ENCODE measurements at places on chromosomes 5 and 9.

DNA sequence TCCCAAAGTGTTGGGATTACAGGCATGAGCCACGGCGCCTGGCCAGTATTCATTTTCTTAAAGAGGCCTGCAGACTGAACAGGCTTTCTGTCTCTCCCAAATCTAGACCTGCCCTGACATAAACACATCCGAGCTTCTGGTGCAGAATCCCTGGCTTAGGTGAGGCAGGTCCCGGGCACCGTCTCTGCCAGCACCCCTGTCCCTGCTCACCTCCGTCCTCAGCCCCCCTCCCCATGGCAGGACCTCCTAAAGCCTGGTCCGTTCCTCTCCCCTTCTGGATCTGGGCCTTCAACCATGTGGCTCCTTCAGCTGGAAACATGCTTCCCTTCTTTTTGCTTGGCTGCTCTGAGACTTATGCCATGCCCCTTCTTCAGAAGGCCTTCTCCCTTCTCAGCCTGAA, 22.7 kb upstream of the RXRA start:
- no peak for DNase-seq

DNA sequence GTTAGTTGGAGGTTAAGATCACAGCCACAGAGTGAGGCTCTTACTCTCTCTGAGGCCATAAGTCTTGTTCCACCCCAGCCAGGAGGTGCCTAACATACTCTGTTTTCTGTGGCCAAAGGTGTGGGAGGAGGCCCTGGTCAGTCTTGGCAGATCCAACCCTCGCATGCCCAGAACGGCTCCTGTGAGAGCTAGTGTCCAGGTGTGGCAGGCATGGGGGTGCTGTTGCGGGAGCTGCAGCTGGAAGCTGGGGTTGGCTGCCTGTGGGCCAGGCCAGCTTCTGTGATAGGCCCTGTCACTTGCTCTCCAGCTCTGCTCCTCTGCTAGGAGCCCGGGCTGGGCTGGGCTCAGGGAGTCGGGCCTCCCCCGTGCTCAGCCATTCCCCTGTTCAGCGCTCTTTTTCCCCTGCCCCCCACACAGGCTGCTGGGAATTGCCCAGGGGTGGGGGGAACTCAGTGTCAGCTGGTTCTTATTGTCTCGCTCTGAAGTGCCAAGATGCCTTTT, 31.6 kb downstream of the IER5L start:
- DNase-seq = no peak

DNA sequence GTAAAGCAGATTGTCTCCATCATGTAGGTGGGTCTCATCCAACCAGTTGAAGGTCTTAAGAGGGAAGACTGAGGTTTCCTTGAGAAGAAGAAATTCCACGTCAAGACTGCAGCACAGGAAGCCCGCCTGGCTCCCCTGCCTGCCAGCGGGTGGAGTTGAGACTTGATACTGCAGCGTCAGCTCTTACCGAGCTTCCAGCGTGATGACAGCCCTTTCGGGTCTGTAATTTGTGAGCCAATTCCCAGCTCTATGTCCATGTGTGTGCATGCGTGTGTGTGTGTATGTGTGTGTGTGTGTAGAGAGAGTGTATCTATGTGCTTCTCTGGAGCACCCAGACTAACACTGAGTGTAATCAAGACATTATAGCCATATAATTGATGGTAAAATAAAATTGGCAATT, 379.7 kb upstream of the IRX2 start:
- DNase-seq = no peak

DNA sequence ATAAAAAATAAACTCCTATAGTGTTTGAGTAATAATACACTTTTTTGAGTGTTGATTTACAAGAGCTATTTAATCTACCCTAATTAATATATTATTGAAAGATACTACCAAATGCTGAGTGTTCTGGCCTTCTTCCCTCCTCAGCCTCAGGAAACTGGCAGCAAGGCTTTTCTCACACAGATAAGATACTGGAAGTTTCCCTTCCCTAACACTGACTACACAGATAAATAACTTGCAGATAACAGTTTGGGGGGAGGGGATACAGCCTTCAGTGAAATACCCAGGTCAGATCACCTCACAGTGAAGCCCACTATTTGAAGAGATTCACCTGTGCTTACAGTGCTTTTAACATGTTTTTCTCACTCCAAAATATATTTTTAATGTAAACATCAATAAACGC, 1.6 kb upstream of the NIPSNAP3A start:
- DNase-seq = no peak

- DNase-seq = no peak
These were observed 110.0 kb upstream of the RPS23 start for GRCh38 chr5:82388181-82388580.

GRCh38 chr5:81778642-81779041, 27.7 kb upstream of the SSBP2 start:
- DNase-seq = no peak

DNA sequence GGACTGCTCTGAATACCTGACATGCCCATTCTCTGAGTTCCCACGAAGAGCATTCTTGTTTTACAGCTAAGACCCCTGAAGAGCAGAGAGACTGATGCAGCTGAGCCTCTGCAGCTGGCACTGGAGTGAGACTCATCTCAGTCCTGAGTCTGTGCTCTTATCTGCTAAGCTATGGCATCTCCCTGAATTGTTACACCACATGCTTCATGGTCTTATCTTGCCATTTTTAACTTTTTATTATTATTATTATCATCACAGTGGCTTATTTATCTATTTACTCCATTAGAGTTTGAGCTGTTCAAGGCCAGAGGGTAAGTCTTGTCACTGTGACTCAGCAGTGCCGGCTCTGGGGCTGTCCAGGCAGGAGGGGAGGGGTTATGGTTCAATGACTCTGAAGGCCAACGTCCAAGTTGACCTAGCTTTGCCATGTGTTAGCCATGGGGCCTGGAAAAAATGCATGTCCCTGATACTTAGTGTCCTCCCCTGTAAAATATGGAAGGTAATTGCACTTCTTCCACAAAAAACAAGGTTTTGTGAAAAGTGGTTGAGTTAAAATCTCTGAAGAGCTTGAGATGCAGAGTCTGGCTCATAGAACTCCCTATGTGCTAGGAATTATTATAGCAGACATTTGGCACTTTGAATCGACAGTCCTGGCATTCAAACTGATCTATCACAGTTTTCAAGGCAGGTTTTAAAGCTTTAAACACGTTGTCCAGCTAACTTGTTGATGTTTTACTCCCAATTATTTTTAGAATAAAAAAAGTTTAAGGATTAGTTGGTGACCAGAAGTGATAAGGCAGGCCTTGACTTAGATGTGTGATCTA, 94.6 kb downstream of the ALDH1A1 start:
- peak; percentile 70 for DNase-seq

- no peak for DNase-seq
These were observed 878 bp upstream of the HMCN2 start for GRCh38 chr9:130264414-130265350.

DNA sequence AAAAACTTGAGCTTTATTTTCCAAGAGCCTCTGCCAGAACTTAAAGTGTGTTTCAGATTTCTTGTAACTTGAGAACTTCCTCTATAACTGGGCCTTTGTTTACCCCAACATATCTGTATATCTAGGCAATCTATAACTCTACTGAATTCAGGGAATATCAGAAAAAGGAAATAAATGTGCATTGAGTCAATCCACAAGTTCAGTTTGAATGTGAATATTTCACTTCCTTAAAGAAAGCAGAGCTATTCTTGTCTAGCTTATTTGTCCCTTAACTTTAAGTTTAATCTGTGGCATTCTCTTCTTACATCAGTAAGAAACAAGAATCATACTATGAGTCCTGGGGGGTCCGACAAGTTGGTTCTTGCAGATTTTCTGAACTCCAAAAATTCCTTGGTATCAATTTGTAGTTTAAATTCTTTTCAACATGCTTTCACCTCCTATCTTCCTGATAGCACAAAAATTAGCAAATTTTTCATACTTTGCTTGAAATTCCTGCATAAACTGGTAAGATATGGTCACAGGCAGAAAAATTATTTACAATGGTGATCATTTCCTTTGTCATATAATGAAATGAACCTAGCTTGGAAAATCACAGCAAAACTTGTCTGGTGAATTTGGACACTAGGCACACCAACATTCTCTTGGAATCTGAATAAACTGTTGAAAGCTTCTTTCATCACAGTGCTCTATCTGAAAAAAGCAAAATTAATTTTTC, 19.8 kb upstream of the ITGA1 start:
- no peak for DNase-seq

GRCh38 chr5:27020973-27021372, 17.4 kb downstream of the CDH9 start:
- DNase-seq = no peak

Measured in HuH-7.5 (cell line).